ENCODE measurements at places on chromosomes 13 and 19. TPM values are rescaled to one million over a fixed set of nuclear protein-coding genes. Genes with fewer than 3 reads are reported as not detected.

GRCh38 chr13:60324131-60324530 lies 72.9 kb upstream of the TDRD3 start:
- DNase-seq = no peak

DNA sequence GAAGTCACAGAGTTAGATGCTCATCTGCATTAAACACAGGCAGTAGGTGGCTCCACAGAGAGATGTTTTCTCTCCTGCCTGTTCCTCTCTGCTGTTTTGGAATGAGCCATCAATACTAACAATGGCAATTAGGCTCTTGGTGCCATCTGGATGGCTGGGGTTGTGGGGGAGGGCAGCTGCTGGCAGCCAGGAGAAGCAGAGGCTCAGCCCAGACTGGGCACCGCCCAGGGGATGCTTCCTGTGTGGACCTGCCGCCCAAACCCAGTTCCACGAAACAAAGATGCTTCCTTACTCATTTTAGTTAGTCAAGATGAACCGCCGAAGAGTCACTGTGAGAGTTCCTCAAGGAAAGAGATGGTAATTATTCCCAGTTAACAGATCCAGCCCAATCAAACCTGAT lies 50.8 kb upstream of the PCDH8 start:
- DNase-seq = no peak

SGCG gene
- not detected for total RNA-seq

DNA sequence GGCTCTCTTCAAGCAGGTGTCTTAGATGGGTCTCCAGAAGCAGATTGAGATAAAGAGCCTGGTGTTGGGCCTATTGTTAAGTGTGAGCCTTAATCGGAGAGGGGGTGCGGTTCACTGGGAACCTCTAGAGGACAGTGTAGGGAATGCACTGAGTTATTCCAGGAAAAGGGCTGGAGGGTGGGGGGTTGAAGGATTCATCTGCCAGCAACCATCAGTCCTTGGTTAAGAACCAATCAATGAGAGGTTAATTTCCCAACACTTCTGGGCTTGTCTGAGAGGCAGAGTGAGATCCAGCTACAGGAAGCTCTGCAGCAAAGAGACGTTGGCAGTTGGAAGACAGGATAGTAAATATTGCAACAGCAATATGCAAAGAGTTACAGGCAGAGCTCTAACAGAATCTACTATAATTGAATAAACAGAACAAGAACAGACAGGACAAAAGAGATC lies 28.7 kb downstream of the CYP4F2 start:
- peak; percentile 66 for DNase-seq

GRCh38 chr19:12867120-12868099 lies 13.8 kb downstream of the DNASE2 start:
- DNase-seq = peak; percentile 70

DNA sequence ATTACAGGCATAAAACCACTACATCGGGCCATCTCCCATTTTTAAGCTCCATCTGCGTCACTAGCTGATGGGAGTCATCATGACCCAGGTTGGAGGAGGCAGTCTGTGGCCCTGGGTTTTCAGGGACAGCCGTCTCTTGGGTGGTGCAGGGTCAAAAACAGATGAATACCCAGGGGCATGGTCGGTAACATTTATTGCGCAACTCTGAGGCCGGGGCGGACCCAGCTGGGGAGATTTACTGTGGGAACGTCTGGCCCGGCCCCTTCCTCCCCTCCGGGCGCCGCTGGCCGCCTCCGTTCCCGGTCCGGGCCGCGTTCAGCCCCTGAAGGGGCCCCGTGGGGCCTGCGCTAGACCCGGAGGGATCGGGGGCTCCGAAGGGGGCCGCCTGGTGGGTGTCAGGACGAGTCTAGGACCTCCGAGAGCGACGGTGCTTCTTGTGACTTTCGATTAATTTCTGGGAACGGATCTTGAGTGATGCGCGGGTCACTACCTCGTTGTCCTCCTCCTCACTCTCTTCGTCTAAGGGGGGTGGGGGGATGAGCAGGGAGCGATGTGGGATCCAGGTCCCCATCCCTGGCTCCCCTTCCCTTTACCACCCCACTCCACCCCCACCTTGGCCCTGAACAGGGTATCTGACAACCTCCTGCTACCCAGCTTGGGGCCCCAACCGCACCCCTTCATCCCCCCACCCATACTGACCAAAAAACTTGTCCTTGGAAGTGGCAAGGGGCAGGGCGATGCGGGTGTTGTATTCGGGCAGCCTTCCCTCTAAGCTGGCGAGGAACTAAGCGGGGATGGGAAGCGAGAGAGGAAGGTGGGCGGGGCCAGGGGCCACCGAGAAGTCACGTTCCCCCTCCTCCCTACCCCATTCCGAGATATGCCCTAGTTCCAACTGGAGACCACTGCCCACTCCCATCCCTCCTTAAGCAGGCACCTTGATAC lies 1.6 kb upstream of the RGL3 start:
- no peak for DNase-seq

SHISA7 gene
- total RNA-seq = not detected
